GM12865 (cell line): ENCODE measurements at places on chromosomes 7 and 10.

DNA sequence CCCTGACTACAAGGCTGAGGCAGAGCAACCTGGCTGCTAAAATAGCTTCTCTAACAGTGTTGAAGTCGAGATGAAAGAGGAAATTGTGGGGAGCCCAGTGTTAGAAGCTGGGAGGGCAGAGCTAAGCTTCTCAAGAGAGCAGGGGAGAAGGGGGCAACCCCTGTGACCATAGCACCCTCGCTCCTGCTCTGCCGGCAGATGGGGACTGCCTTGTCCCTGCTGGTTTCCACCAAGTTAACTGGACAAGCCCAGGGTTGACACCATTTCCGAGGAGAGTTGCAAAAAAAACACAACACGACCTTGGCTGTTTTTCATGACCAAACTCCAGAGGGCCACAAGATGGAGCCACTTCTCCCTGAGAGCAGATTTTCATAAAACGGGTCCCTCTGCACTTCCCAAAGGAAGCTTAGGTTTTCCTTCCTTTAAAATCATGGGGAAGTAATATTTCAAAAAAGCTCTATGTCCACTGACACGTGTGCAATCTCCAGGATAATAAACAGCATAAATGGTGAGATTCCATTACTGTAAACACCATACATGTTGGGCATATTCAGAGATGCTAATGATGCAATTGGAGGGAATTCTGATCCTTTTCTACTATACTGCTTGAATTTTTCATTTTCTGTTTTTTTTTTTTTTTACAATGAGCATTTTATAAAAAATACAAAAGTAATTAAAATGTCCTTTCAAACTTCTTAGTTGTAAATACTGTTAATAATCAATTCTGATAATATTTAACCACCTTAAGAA lies 140.4 kb downstream of the PIP4K2A start:
- DNase-seq, result peak; percentile 38

- DNase-seq, result no peak
Measured at GRCh38 chr7:44767134-44767911, 18.7 kb downstream of the ZMIZ2 start.

GRCh38 chr7:4948402-4948801 lies 10.6 kb downstream of the MMD2 start:
- DNase-seq, result no peak

DNA sequence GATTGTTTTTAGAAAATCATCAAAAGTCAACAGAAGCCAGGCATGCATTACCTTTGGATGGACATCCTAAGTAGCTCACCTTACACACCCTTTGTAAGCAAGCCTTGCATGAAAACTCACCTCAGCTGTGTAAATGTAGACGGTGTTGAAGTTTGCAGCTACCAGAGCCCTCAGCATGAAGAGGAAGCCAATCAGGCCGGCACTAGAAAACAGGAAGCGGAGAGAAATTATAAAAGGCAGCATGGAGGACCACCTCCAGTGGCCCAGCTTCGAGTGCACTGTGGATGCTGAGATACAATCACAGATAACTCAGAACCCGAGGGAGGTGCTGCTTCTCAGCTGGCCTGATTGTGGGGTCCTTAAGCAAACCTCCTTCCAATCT lies 75.3 kb downstream of the SVOPL start:
- DNase-seq, result no peak

- DNase-seq, result peak; percentile 63
Measured at GRCh38 chr10:73653701-73654100, 2.1 kb downstream of the SYNPO2L start.

GRCh38 chr7:158000160-158000559 lies 587.5 kb downstream of the PTPRN2 start:
- DNase-seq, result no peak

DNA sequence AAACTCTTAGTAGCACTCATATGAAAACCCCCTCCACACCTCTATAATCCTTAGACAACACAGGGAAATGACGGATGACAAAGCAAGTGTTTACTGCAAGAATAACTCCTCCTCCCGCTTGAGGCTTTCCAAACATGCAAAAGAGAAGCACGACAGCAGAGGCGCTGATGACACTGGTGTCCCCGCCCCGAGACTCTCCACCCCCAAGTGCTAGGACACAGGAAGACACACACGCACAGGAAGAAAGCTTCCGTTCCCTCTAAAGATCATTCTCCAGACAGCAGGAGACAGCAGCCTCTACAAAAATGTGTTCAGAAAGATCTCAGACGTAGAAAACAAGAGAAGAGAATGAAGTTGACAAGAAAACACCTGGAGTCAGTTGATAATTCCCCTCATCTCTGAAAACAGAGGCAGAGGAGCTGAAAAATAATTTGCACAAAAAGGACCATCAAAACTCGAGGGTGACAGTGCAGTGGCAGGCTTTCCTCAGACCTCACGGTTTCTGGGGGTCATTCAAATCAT lies 90.2 kb downstream of the DLG5 start:
- DNase-seq, result peak; percentile 87
